ENCODE measurements at places on chromosomes 1 and 21. TPM values are rescaled to one million over a fixed set of nuclear protein-coding genes. Genes with fewer than 3 reads are reported as not detected.

The AGPAT3 gene
- total RNA-seq: 43.3 TPM

The RHBDL2 gene
- 1.6 TPM for total RNA-seq

The PTAFR gene
- total RNA-seq: 1.3 TPM

The KRTAP21-2 gene
- total RNA-seq: not detected

Measured in tongue (tissue), 3 donors.